ENCODE measurements at places on chromosomes 1 and 21. TPM values are rescaled to one million over a fixed set of nuclear protein-coding genes. Genes with fewer than 3 reads are reported as not detected.

Gene ANGPTL3
- not detected for polyA plus RNA-seq

DNA sequence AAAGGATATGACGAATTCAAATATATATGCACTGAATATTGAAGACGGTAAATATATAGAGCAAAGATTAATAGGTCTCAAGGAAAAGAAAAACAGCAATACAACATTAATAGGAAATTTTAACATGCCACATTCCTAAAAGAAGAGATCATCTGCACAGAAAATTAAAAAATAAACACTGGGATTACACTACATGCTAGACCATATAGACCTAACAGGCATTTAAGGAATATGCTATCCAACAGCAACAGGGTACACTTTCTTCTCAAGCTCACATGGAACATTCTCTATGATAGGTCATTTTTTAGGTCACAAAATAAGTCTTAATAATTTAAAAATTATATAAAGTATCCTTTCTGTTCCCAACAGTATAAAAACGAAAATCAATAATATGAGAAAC lies 1038.3 kb downstream of the KCNT2 start:
- H3K27me3 ChIP-seq, result no peaks in the 10 kb centered on the region
- no peaks in the 10 kb centered on the region for H3K36me3 ChIP-seq
- no peaks in the 10 kb centered on the region for H3K4me1 ChIP-seq
- H3K27ac ChIP-seq, result no peak overlapping the region
- no peak for DNase-seq
- no peak overlapping the region for H3K4me3 ChIP-seq

DNA sequence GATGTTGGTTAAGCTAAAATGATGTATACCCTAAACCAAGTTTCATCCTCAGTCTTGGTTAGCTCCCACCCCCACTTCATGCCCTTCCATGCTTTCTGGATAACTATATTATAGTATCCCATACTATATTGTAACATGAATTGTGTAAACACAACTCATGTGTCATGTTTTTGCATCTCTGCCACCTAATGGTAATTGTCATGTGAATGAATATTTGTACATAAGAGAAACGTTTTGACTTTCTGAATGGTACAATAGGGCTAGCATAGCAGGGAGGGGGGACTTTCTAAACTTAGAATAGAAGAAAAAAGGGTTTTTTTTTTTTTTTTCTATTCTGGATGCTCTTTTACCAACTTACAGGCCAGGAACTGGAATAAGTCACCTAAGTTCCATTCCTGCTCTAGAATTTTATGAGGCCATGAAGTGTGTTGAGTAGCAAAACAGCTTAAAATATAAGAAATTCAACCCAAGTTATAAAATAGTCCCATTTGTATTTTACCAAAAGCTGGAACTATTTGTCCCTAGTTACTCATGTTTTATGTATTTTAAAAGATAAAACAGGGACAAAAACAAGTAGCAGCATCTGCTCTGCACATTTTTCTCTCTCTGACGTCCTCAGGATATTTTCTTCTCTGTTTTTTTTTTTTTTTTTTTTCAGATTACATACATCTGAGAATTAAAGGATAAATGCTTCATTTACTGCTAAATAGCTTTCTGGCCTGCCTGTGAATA lies 77.4 kb downstream of the HLX start:
- no peaks in the 10 kb centered on the region for H3K27me3 ChIP-seq
- H3K4me3 ChIP-seq, result no peak overlapping the region
- DNase-seq, result no peak
- H3K27ac ChIP-seq, result peak overlapping the region; percentile 34
- H3K4me1 ChIP-seq, result no peaks in the 10 kb centered on the region

- no peak for DNase-seq
- H3K27me3 ChIP-seq, result no peaks in the 10 kb centered on the region
- H3K36me3 ChIP-seq, result no peaks in the 10 kb centered on the region
- no peak overlapping the region for H3K4me3 ChIP-seq
- H3K27ac ChIP-seq, result no peak overlapping the region
- no peaks in the 10 kb centered on the region for H3K4me1 ChIP-seq
Observed at GRCh38 chr1:62025892-62026291, 168.8 kb upstream of the L1TD1 start.

- DNase-seq, result peak; percentile 73
- no peak overlapping the region for H3K27ac ChIP-seq
- no peaks in the 10 kb centered on the region for H3K4me1 ChIP-seq
- H3K27me3 ChIP-seq, result no peaks in the 10 kb centered on the region
- no peak overlapping the region for H3K4me3 ChIP-seq
Observed at GRCh38 chr1:27296773-27297291, 25.1 kb upstream of the TMEM222 start.

Gene PBX1
- 1.3 TPM for polyA plus RNA-seq

Gene AJAP1
- polyA plus RNA-seq, result not detected

Gene USF1
- 50.9 TPM for polyA plus RNA-seq

GRCh38 chr1:245166471-245166885 lies 11.7 kb downstream of the KIF26B start:
- no peak overlapping the region for H3K27ac ChIP-seq
- no peak overlapping the region for H3K4me3 ChIP-seq
- H3K27me3 ChIP-seq, result peaks cover 70% of the 10 kb centered on the region
- DNase-seq, result no peak
- no peaks in the 10 kb centered on the region for H3K4me1 ChIP-seq

Gene TMEM82
- polyA plus RNA-seq, result not detected

DNA sequence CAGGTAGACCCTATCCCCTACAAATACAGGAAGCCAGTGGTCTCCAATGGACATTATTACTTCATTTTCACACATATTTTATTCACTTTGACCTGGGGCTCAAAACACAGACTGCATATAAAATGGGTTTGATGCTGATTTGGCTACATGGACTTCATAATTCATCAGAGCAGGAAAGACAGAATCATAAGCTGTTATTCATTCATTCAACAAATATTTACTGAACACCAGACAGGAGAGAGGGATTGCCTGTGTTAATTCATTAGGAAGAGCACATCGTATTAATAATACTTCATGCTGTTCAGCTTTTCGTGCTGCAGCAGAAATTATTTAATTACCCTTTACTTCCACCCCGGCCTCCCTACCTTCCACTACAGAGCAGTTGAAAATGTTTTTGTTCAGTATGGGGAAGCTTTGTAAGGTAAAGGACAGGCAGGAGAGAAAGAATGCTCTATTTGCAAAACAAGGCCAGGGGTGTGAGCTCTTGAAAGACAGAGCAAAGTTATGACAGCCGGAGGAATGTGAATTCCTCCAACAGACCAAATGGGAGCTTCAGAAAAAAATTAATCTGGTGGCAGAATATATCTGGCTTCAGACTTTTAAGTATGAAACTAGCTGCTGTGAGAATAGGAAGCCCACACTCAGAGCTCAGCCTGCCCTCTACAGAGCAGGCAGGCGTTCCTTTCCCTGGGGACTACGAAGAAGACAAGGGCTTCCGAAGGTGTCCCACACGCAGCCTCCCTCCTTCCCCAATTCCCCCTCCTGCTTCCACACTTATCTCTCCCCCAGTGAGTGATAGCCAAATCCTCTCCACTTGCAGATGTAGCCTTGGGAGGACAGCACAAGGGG lies 58.0 kb downstream of the MDM4 start:
- no peaks in the 10 kb centered on the region for H3K27me3 ChIP-seq
- DNase-seq, result no peak
- no peaks in the 10 kb centered on the region for H3K36me3 ChIP-seq
- H3K4me3 ChIP-seq, result no peak overlapping the region

DNA sequence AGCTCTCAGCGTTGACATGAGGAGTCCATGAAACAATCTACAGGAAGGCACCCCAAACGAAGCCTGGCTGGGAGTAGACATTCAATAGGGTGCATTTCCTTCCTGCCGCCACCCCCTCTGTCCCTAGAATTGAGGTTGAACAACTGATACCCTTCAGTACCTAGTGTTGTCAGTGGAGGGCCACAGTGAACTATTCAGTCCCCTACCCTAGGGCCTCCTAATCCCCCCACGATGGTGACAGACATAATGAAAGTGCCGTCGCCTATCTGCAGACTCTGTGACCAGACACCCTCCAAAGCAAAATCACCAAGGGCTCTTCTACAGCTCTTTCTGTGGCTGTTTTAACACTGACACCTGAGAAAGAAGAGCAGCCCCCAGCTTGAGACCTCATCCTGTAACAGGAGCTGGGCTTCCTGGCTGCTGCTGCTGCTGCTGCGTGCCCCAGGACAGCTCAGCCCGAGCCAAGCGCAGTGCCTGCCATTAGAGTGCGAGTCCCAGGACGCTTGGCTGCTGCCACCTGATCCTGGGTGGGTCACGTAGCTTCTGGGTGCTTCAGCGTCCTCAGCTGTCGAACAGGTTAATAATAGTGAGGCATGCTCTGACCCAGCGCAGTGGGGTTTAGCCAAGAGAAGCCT lies 183.0 kb downstream of the ZBTB18 start:
- peaks cover 82% of the 10 kb centered on the region for H3K27me3 ChIP-seq
- H3K36me3 ChIP-seq, result no peaks in the 10 kb centered on the region
- H3K27ac ChIP-seq, result no peak overlapping the region
- no peak for DNase-seq
- H3K4me3 ChIP-seq, result no peak overlapping the region

Gene BCAN
- 0.23 TPM for polyA plus RNA-seq

- no peak for DNase-seq
- peaks cover 33% of the 10 kb centered on the region for H3K27me3 ChIP-seq
- H3K27ac ChIP-seq, result no peak overlapping the region
- H3K36me3 ChIP-seq, result no peaks in the 10 kb centered on the region
Observed at GRCh38 chr1:22814176-22815042, 103.8 kb downstream of the EPHB2 start.

Gene ESRRG
- not detected for polyA plus RNA-seq

Gene ZNF697
- polyA plus RNA-seq, result 6.7 TPM

DNA sequence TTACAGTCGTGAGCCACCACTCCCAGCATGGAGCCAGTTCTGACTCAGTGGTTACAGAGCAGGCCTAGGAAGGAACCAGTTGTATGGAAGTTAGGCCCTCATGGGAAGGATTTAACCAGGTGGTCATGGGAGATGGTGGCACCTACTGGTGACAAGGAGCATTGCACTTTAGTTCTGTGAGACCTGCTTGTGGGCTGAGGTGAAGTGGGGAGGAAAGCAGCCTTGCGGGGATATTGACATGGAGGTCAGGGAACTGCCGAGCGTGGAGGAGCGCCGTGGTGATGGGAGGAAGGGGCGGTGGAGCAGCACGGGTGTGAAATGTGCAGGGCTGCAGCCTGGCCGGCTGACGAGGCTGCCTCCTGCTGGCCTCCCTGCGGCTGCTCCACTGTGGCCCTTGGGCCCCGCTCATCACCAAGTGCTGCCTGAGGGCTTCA lies 100.4 kb downstream of the GALNT2 start:
- H3K4me3 ChIP-seq, result no peak overlapping the region
- H3K36me3 ChIP-seq, result peaks cover 9% of the 10 kb centered on the region
- H3K4me1 ChIP-seq, result peaks cover 13% of the 10 kb centered on the region
- H3K27ac ChIP-seq, result no peak overlapping the region
- peak; percentile 84 for DNase-seq

- no peak overlapping the region for H3K4me3 ChIP-seq
- DNase-seq, result no peak
- no peaks in the 10 kb centered on the region for H3K4me1 ChIP-seq
- no peaks in the 10 kb centered on the region for H3K27me3 ChIP-seq
Observed at GRCh38 chr21:38228115-38228514, 28.7 kb upstream of the KCNJ15 start.

Gene ACOT11
- polyA plus RNA-seq, result 0.78 TPM

- H3K27ac ChIP-seq, result no peak overlapping the region
- no peaks in the 10 kb centered on the region for H3K4me1 ChIP-seq
- no peaks in the 10 kb centered on the region for H3K36me3 ChIP-seq
- no peak overlapping the region for H3K4me3 ChIP-seq
- H3K27me3 ChIP-seq, result no peaks in the 10 kb centered on the region
Observed at GRCh38 chr1:242089911-242090310, 91.0 kb upstream of the MAP1LC3C start.

Gene AADACL3
- not detected for polyA plus RNA-seq

All from K562 (cell line).